ENCODE measurements at places on chromosomes 3 and 15. TPM values are rescaled to one million over a fixed set of nuclear protein-coding genes. Genes with fewer than 3 reads are reported as not detected.

DNA sequence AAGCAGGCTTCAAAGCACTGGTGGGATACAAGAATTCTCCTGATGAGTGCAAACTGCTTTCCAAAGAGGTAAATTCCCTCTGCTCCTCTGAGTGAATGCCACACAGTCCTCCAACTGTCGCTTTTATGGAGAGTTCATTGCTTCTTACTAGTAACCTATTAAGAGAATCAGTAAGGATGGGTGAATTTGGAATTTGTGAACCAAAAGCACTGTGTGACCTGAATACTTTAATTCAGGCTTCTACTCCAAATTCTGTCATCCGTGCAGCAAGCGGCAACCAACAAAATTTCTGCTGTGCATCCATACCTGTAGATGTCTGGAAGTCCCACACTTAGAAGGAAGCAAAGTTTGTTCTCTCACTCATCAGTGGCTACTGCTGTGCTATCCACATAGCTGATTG is 66.7 kb upstream of the SNRK start:
- H3K27ac ChIP-seq, result no peak overlapping the region
- no peaks in the 10 kb centered on the region for H3K36me3 ChIP-seq
- H3K27me3 ChIP-seq, result no peaks in the 10 kb centered on the region
- DNase-seq, result no peak

- no peaks in the 10 kb centered on the region for H3K4me1 ChIP-seq
- H3K27me3 ChIP-seq, result no peaks in the 10 kb centered on the region
- H3K27ac ChIP-seq, result no peak overlapping the region
These were observed 121.8 kb upstream of the CADM2 start for GRCh38 chr3:84836961-84837360.

- H3K27me3 ChIP-seq, result no peaks in the 10 kb centered on the region
- no peak for DNase-seq
- no peak overlapping the region for H3K4me3 ChIP-seq
- no peak overlapping the region for H3K27ac ChIP-seq
These were observed 261.0 kb upstream of the CCDC54 start for GRCh38 chr3:107116251-107116650.

DNA sequence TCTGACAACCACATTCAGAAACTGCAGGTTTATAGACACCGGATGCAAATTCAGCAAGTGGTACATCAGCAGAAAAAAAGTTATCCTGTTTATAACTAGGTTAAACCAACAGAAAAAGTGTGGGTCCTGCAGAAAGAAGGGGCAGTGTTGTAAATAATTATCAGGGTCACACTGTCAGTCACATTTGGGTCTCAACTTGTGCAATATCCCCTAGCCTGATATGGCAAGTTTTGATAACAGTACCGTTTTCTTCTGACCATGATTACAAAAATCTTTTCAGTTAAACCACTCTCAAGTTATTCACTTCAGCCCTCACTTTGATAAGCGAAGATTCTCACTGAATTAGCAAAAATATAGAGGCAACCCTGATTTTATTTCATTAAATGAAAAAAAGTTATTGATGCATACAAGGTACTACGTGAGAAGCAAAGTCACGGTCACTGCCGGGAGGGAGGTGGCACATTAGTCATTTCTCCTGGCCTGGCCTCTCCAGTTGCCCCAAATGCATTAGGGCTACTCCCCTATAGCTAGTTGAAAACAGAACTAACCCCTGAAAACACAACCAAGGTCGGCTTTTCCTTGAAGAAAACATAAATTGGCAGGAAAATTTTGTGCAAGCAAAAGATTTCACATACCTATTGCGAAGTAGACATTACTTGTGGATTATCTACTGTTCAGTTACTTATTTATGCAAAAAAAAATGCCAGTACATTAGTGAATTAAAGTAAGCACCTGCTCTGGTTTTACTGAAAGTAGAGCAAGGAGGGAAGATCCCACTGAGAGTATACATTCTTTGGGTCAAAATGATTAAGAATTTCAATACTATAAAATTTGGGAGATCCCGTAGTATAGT is 28.6 kb downstream of the IL5RA start:
- H3K4me3 ChIP-seq, result no peak overlapping the region
- no peaks in the 10 kb centered on the region for H3K4me1 ChIP-seq
- H3K36me3 ChIP-seq, result no peaks in the 10 kb centered on the region
- DNase-seq, result no peak
- H3K27ac ChIP-seq, result no peak overlapping the region

DNA sequence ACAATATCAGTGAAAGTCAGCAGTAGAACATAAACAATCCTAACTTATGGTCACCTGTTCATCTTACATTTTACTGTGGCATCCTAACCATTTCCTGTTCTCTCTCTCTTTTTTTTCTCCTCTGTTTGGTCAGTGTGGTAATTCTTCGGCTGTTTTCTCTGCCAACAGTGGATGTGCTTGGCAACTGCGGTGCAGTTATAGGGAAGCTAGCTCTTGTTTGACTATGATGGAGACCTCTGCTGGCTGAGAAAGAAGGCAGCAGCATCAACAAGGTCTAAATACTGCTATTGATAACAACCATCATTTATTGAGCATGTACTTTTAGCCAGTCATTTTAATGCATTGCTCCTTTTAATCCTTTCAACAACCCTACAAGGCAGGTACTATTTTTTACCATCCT is 723 bp upstream of the DRD3 start:
- no peaks in the 10 kb centered on the region for H3K27me3 ChIP-seq
- no peak overlapping the region for H3K27ac ChIP-seq
- no peaks in the 10 kb centered on the region for H3K4me1 ChIP-seq
- no peak overlapping the region for H3K4me3 ChIP-seq
- no peak for DNase-seq
- no peaks in the 10 kb centered on the region for H3K36me3 ChIP-seq

GRCh38 chr15:74517096-74517495 is 23.9 kb upstream of the ARID3B start:
- no peak for DNase-seq
- no peaks in the 10 kb centered on the region for H3K27me3 ChIP-seq
- no peaks in the 10 kb centered on the region for H3K4me1 ChIP-seq
- H3K4me3 ChIP-seq, result no peak overlapping the region

DNA sequence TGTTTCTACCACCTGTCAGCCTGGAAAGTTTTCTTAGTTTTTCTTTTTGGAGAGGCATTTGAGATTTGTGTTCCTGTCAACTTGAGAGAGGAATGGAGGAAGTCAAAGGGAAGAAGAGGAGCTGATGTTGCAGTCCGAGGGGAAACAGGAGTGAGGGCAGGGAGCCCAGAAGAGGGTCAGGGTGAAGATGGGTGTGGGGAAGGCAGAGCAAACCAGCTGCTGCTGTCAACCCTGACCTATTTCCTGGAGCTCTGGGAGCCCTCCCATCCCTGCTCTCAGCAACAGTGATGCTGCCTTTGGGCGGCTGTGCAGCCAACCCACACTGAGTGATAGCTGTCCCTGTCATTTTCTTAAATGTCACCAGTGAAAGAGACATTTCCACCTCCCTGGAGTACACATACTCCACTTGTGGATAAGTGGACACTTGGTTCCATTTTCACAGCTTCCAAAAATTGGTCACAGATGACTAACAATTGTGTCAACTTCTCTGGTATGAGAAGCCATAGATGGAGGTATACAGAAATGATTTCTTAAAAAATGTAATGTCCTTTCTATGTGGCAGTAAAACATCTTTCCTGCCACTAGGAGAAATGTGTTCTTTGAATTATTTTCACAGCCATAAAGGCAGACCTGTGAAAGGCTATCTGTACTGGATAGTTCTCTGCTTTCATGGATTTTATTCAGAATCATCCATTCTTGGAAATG is 556.3 kb upstream of the TBL1XR1 start:
- H3K27ac ChIP-seq, result no peak overlapping the region
- H3K36me3 ChIP-seq, result no peaks in the 10 kb centered on the region
- H3K4me1 ChIP-seq, result peaks cover 12% of the 10 kb centered on the region
- DNase-seq, result peak; percentile 84
- H3K4me3 ChIP-seq, result no peak overlapping the region

DNA sequence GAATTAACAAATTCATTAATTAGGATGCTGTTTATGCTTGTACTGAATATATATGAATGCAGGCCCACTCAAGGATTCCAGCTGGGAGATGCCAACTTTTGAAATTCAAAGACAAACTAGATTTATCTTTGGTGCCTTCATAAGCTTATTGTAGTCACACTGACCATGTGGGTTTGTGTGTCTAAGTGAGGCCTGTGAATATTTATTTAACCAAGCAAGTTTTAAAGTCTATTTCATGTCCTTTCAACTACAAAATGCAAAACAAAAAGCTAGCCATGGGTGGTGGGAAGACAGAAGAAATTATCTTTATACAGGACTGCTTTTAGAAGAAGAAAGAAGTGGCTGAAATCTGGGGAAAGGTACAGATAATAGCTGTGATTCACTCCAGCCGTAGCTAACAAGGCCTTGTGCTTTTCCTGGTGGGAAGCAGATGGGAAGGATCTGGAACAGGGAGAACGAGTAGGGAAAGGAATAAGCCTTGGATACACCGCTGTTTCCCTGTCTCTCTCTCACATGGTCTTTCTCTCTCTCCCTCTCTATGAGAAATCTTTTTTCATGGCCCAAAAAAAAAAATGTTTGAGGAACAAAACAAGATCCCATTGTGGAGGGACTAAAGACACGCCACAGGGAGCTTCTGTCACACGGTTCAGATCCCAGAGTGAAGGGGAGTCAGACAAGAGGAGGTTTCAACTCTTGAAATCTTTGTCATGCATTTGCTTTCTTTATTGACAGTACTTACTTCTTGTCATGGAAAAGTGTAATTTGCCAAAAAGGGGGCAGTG is 225.5 kb downstream of the RORA start:
- H3K36me3 ChIP-seq, result no peaks in the 10 kb centered on the region
- no peaks in the 10 kb centered on the region for H3K4me1 ChIP-seq
- no peaks in the 10 kb centered on the region for H3K27me3 ChIP-seq
- H3K4me3 ChIP-seq, result no peak overlapping the region
- H3K27ac ChIP-seq, result no peak overlapping the region

- H3K4me1 ChIP-seq, result peaks cover 4% of the 10 kb centered on the region
- no peak overlapping the region for H3K27ac ChIP-seq
- no peaks in the 10 kb centered on the region for H3K36me3 ChIP-seq
- no peaks in the 10 kb centered on the region for H3K27me3 ChIP-seq
- DNase-seq, result no peak
- H3K4me3 ChIP-seq, result no peak overlapping the region
These were observed 80.9 kb downstream of the PRICKLE2 start for GRCh38 chr3:64144241-64144900.

- H3K36me3 ChIP-seq, result no peaks in the 10 kb centered on the region
- no peak overlapping the region for H3K27ac ChIP-seq
- H3K27me3 ChIP-seq, result no peaks in the 10 kb centered on the region
These were observed 91.4 kb upstream of the SCN10A start for GRCh38 chr3:38907426-38907825.

GRCh38 chr15:77821188-77821958 is 188.7 kb upstream of the LINGO1 start:
- H3K27me3 ChIP-seq, result no peaks in the 10 kb centered on the region
- no peaks in the 10 kb centered on the region for H3K4me1 ChIP-seq
- H3K36me3 ChIP-seq, result no peaks in the 10 kb centered on the region
- peak; percentile 33 for DNase-seq
- no peak overlapping the region for H3K4me3 ChIP-seq

DNA sequence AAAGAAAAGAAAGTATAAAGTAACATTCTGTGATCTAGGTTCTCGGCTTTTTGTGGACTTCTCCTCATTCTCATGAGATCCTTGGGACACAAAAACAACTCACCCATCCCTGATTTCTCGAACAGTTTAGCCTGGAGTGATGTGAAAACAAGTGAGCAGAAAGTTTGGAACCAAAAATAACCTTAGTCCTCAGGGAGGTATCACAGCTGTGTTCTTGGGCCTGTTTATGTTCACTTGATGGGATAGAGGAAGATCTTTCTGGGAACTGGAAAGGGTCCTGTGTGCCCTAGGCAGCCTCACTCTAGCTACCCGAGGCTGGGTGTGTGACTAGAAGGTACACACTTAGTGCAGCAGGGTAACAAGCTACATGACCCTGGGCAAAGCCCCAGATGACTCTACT is 308.8 kb upstream of the PDZRN3 start:
- no peak for DNase-seq
- no peaks in the 10 kb centered on the region for H3K4me1 ChIP-seq
- no peaks in the 10 kb centered on the region for H3K36me3 ChIP-seq
- no peak overlapping the region for H3K27ac ChIP-seq
- no peaks in the 10 kb centered on the region for H3K27me3 ChIP-seq
- no peak overlapping the region for H3K4me3 ChIP-seq

GRCh38 chr3:185825006-185825638 is at the start of gene IGF2BP2:
Gene IGF2BP2 (minus strand): TSS chr3:185825042. CDS start chr3:185824960, 82 bp downstream.
- peak within 1 kb of the TSS; percentile 56 for H3K4me3 ChIP-seq
- DNase-seq, result peak; percentile 64
- peak within 1 kb of the TSS; percentile 84 for H3K27ac ChIP-seq

- H3K4me1 ChIP-seq, result peaks cover 2% of the 10 kb centered on the region
- DNase-seq, result no peak
- no peak overlapping the region for H3K27ac ChIP-seq
These were observed 144.6 kb downstream of the DUT start for GRCh38 chr15:48475600-48476395.

DNA sequence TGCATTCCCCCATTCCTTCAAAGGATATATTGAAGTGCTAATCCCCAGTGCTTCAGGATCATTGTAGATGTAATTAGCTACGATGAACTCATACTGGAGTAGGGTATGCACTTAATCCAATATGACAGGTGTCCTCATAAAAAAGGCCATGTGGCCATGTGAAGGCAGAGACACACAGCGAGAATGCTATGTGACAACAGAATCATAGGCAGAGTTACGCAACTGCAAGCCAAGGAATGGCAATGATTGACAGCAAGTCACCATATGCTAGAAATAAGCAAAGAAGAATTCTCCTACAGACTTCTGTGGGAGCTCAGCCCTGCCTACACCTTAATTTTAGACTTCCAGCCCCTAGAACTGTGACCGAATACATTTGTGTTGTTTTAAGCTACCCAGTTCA is 875.6 kb upstream of the ROBO1 start:
- no peaks in the 10 kb centered on the region for H3K27me3 ChIP-seq
- no peak overlapping the region for H3K27ac ChIP-seq
- no peak for DNase-seq
- H3K4me1 ChIP-seq, result no peaks in the 10 kb centered on the region
- H3K36me3 ChIP-seq, result no peaks in the 10 kb centered on the region

GRCh38 chr3:48456456-48456855 is 9.9 kb downstream of the ATRIP start:
- H3K36me3 ChIP-seq, result no peaks in the 10 kb centered on the region
- H3K4me1 ChIP-seq, result no peaks in the 10 kb centered on the region
- DNase-seq, result no peak
- H3K4me3 ChIP-seq, result no peak overlapping the region
- no peaks in the 10 kb centered on the region for H3K27me3 ChIP-seq
- H3K27ac ChIP-seq, result no peak overlapping the region

DNA sequence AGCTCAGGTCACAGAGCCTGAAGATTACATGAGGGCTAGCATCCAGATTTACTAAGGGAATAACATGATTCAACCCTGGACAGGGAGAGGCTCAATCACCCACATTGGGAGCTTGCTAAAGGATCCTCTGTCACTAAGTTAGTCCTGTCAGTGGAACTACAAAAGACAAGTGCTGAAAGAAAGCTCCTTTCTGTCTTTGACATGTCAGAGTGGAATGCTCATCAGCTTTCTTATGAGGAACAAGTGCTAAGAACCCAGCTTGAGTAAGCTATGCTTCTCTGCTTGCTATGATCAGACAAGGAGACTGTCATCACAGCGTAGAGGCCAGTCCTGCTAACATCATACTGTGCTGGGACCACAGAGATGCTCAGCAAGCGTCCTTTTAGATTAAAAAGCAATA is 74.5 kb downstream of the MB21D2 start:
- no peaks in the 10 kb centered on the region for H3K4me1 ChIP-seq
- H3K27ac ChIP-seq, result no peak overlapping the region

Gene GP5
- total RNA-seq, result 1.1 TPM

Gene PARP3
- total RNA-seq, result 14.1 TPM

Gene GOLGA6L24
- not detected for total RNA-seq

Gene TCAIM
- total RNA-seq, result 22.0 TPM

Gene NPAP1
- total RNA-seq, result 0.84 TPM

Gene ZNF860
- total RNA-seq, result 0.36 TPM

Gene TGM5
- not detected for total RNA-seq

Gene SKOR1
- total RNA-seq, result 1.2 TPM

Gene LDHAL6B
- not detected for total RNA-seq

Measured in ovary (tissue), 10 donors.